ENCODE measurements at places on chromosomes 1 and 21.

GRCh38 chr1:58573138-58573537, 3.9 kb downstream of the TACSTD2 start:
- DNase-seq = no peak

DNA sequence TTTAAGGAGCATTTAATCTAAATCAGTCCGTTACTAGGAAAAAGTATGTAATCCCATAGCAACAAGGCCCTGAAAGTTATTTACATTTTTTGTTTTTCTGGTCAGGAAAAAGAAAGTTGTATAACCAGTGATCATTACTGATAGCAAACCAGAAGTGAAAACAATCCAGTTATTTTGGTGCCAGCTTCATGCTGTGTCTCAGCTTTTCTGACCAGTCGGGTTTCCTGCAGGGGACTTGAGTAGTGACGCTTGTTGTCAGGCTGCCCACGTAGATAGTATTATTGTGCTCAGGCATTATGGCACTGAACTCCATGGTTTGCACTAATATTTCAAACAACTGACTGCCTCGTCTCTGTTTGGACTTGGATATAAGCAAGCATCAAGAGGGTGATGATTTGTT, 55.2 kb downstream of the SASS6 start:
- peak; percentile 25 for DNase-seq

- DNase-seq = no peak
Observed at GRCh38 chr21:16912075-16912474, 600.8 kb upstream of the CXADR start.

- no peak for DNase-seq
Observed at GRCh38 chr1:245702346-245702745, 547.6 kb downstream of the KIF26B start.

GRCh38 chr1:111454859-111455641, 5.8 kb downstream of the ATP5PB start:
- DNase-seq = no peak

GRCh38 chr1:245997471-245998258, 509.4 kb downstream of the SMYD3 start:
- no peak for DNase-seq

- no peak for DNase-seq
Observed at GRCh38 chr1:30740251-30741238, 17.0 kb downstream of the LAPTM5 start.

DNA sequence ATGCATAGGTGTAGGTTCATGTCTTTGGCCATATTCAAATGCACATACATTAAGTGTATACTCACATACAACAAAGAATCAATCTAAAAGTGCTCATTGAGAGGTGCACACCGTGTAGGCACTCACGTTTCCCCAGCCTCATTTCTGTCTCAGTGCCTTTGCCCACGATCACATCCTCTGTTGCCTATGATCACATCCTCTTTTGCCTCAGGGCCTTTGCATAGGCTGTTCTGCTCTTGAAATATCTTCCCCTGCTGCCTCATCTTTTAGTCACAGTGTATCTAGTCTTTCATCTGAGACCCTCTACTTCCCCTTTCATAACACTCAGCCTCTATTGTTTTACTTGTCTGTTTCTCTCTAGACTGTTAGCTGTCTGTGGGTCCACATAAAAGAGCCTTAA, 69.3 kb downstream of the FOXD2 start:
- no peak for DNase-seq

Data from glomerular endothelial cell (primary cell).